ENCODE measurements at places on chromosomes 7 and 10.

DNA sequence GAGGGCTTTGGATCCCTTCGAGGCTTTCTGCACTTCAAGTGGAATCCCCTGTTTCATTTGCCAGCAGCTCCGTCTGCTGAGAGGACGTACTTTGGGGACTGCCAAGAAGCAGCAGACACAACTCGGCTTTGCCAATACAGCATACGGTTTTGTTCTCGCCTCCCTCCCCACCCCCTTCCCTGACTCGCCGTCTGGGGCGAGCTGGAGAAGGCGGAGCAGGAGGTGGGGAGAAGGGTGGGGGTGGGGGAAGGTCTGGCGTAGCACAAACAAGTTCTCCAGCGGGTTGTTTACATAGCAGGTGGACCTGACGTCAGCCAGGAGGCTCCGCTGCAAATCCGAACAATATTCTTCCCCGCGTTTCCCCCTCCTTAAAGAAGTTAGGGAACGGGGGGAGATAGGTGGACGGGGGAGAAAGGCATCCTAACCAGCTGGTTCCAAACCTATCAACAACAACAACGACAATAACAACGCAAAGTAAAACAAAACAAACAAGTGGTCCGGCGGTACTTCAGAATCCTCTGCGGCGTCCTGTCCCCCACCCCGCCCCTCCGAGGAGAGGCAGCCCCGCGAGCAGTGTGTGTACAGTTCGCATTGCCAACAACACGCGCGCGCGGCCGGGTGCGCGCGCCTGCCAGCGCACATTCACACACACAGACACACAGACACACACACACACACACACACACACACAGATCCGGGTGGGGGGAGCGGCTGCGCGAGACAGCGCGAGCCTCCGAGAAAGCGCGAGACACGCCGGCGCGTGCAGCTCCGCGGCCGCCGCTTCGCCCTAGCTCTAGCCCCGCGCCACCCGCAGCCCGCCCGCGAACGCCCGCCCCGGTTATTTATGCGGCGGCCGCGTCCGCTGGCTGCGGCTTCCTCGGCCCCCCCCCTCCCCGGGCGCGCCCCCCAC is 167.0 kb upstream of the PPP1R3A start:
- DNase-seq, result peak; percentile 86

DNA sequence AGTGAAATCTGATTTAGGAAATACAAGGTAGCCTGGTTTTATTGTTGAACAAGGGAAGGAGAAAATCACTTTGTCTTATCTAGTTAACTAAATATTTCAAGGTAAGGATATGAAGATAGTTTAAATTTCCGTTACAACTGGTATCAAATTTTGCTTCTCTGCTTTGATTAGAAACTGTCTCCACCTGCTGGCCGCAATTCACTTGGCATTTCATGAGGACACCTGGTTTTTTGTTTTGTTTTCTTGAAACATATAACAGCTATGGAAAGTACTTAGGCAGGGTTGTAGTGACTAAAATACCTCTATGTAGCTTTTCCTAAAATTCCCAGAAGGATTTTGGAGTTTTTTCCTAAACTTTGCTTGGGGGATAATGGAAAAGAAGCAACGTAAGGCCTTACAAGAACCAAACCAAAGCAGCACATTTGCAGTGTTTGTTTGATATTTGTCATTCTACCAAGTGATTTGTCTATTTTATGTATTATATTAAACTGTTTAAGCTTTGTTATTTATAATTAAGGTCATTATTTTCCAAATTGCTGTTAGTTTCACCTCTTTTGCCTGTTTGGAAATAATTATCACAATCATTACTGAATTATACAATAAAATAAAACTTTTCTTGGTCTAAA is 73.6 kb downstream of the AHCYL2 start:
- DNase-seq, result peak; percentile 34

- no peak for DNase-seq
These were observed 147.3 kb downstream of the CELF2 start for GRCh38 chr10:11164803-11165590.

- no peak for DNase-seq
These were observed 51.5 kb downstream of the RBM17 start for GRCh38 chr10:6140141-6140841.

GRCh38 chr10:114380060-114380459 is 24.2 kb downstream of the AFAP1L2 start:
- DNase-seq, result no peak

GRCh38 chr7:6393667-6394056 is 54.1 kb downstream of the DAGLB start:
- no peak for DNase-seq

DNA sequence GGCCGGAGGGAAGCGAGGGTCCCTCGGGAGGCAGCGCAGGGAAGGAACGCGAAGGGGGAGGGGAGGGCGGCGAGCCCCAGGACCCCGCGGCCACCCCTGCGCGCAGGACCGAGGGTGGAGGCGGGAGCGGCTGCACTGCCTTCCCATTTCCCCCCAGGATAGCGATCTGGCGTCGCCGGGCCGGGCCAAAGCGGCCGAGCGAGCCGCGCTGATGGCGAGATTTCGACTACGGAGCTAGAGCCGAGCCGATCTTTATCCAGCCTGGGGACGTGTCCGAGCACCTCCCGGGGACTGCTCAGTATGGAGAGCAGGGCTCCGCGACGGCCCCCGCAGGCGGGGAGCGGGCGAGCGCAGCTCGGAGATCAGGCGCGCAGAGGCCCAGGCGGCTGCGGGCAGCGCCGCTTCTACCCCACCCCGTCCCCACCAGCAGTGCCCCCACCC is 590 bp upstream of the CRTAC1 start:
- DNase-seq, result no peak

DNA sequence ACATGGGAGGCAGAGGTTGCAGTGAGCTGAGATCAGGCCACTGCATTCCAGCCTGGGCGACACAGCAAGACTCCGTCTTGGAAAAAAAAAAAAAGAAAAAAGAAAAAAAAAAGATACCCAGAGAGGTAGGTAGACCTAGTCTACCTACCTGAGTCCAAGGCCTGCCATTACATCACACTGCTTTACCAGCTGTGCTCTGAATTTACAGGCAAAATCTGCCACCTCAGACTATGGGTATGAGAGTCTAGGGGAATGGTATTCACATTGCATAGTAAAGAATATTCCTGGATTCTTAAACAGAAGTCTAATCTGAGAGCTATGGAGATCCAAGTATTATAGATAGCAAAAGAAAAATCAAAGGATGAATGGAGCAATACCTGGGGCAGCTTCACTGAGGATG is 50.2 kb downstream of the NDUFB2 start:
- DNase-seq, result no peak

- DNase-seq, result no peak
These were observed 42.3 kb downstream of the CTBP2 start for GRCh38 chr10:125118011-125118611.

DNA sequence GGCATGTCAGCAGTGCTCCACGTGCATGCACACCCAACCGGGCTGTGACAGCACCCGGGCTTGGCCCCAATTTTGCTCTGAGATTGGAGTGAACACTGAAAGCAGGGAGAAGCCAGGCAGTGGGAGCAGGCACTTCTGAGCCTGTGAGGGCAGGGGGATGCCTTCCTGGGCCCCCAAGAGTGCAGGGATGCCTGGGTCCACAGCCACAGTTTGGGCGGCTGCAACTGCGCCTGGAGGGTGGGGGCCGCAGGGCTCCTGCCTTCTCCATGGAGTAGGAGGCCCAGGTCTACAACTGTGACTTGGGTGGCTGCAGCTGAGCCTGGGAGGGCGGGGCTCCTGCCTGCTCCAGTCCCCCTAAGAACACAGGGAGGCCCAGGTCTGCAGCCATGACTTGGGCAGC is 37.6 kb upstream of the BNIP3 start:
- no peak for DNase-seq

- DNase-seq, result no peak
These were observed 111.8 kb downstream of the ADK start for GRCh38 chr10:74262856-74263255.

DNA sequence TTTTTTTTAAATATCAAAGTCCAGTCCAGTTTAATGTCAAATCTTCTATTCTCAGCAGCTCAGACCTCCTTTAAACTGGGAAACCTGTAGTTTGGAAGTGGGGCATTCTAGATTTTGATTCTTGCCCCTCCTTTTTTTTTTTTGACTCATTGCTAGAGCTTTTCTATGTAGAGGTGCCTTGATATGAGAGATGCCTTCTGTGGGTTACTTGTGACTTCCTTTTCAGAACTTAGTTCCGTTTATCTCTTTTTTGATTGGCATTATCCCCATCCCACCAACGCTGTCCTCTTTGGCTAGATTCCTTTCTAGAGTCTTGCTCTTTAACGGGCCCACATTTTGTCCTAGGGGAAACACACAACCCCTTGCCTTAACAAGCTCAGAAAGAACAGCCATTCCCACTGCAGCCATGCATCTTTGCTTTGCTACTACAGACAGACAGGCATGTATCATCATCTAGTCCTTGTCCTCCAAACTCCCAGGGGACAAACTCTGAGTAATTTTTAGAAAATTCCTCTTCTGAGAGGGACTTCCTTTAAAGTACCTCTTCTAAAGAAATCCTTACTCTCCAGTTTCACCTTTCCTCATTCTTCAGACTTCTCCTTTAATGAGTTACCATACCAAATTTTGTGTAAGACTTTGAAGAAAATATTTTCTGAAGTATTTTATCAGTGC is 153.6 kb downstream of the PHF14 start:
- no peak for DNase-seq

GRCh38 chr7:356691-357462 is 66.9 kb downstream of the FOXL3 start:
- DNase-seq, result no peak

- DNase-seq, result no peak
These were observed 505 bp upstream of the FAM204A start for GRCh38 chr10:118342638-118343020.

DNA sequence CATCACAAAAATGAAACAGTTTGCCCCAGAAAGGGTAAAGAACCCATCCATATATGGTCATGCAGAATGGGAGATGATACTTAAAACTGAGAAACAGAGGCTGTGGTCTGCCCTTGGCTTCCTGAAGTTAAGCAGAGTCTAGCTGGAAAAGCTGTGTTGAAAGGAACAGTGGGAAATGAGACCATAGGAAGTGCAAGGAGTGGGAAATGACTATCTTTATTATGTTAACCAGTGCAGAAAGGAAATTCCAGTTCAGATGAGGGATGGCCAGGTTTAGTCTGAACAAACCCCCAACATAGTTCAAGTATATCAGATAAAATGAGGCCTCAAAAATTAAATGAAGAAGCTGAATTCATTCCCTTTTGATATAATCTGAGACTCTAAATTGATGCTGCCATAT is 112.2 kb upstream of the TARP start:
- DNase-seq, result no peak

DNA sequence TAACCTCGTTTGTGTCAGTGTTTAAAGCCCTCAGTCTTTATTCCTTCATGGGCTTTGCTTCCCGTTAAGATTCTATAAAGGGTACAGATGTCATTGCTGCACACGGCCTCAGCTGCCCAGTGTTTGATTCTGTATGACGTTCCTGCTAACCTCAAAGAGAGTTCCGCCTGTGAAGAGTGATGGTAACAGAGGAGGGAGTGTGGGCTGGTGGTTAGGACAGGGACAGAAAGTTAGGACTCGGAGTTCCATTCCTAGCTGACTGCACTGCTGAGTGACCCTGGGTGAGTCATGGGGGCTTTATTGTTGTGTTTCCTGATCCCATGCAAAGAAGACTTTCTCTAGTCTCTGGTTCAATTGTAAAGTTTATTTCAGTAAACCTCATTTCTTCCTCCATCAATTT is 227.1 kb downstream of the DYNC1I1 start:
- no peak for DNase-seq

DNA sequence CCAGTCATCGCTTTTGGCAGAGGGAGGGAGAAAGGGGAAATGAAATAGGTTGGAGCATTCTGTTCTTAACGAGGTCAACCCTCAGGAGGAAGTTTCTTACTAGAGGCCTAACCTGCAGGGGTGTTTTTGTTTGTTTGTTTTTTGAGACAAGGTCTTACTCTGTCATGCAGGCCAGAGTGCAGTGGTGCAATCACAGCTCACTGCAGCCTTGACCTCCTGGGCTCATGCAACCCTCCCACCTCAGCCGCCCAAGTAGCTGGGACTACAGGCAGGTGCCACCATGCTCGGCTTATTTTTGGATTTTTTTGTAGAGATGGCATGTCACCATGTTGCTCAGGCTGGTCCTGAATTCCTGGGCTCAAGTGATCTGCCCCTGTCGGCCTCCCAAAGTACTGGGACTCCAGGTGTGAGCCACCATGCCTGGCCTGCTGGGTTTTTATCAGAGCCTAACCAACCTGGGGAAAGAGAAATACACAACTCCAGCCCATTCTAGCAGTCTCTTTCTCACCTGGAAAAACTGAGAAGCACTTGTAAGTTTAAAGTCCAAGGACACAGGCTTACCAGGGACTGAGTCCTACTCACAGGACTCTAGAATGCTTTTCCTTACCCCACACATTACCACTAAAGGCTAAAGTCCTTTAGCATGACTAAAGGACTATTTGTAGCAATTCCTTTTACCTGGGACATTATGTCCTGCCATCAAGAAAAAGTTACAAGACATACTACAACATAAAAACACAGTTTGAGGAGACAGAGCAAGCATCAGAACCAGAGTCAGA is 101.0 kb upstream of the EGFR start:
- DNase-seq, result no peak

All from NCI-H1105 (cell line).